Ascending aorta (tissue), 2 donors: ENCODE measurements at places on chromosomes 11 and 22. TPM values are rescaled to one million over a fixed set of nuclear protein-coding genes. Genes with fewer than 3 reads are reported as not detected.

- no peak for DNase-seq
Observed at GRCh38 chr11:126331286-126331685, 24.2 kb upstream of the ST3GAL4 start.

Gene MRGPRX3
- total RNA-seq: not detected

- no peak for DNase-seq
Observed at GRCh38 chr11:5362017-5362625, 10.8 kb downstream of the OR51B6 start.

DNA sequence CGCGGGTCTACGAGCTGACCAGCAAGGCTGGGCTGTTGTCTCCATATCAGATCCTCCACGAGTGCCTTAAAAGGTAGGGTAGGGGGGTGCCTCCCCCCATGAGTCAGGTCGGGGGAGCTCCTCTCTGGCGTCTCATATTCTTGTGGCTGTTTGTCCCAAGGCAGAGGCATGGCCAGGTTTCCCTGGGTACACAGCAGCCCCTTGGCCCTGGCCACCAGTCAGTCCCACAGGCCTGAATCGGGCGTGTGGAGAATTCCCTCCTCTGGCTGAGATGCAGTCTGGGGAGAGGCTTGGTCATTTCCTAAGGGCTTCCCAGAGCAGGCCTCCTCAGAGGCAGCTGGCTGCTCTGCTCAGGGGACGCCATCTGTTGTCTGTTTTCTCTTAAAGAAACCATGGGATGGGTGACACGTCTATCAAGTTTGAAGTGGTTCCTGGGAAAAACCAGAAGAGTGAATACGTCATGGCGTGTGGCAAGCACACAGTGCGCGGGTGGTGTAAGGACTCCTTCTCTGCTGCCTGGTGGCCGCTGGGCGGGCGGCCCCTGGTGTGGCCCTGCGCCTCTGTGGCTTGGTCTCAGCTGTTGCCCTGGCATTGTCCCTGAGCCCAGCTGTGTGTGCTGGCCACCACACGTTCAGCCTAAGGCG is 9.6 kb upstream of the RANBP1 start:
- DNase-seq: no peak

DNA sequence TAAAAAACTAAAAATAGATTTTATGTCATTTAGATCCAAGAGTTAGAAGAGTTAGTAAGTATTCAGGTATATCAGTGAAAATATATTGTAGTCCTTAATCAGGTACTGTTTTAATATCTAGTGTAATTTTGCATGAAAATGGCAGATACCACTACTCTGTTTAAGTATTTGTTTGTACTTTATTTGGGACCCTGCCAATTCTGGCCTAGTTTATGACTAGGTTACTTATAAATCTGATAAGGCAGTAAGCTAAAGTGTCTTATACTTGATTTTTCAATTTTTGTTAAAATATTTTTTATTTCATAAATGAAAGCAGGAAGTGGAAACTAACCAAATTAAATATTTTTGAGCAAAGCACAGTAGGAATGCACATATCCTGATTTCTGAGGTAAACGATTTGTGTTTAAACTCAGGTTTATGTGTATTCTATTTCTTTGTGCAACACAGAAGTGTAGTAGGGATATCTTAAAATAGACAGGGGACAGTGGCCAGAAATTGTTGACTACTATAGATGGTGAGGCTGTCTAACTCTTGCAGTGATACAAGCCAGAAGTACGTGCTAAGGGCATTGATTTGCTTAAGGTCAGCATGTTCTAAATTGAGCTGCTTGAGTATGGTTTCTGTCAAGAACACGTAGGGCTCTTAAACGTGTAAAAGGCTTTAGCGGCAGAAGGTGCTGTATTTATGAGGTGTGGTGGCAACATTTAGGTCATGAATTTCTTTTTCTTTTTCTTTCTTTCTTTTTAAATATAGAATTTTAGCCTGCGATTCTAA is 34.0 kb downstream of the HIPK3 start:
- DNase-seq: no peak

Gene CBLIF
- 2.6 TPM for total RNA-seq

GRCh38 chr22:19244600-19245352 is 46.7 kb downstream of the CLTCL1 start:
- no peak for DNase-seq

Gene TRIM66
- 3.9 TPM for total RNA-seq

Gene CENPM
- total RNA-seq: not detected

Gene FOLR2
- total RNA-seq: 34.5 TPM

- no peak for DNase-seq
Observed at GRCh38 chr22:36867695-36868094, 6.9 kb downstream of the NCF4 start.

Gene OR52I1
- total RNA-seq: not detected

Gene OR52E8
- total RNA-seq: not detected

GRCh38 chr11:67022961-67023956 is at the start of gene SYT12:
SYT12 (plus strand) TSS chr11:67023134; CDS start chr11:67030145, 7,011 bp downstream.
- no peak for DNase-seq

GRCh38 chr22:34842630-34843029 is 223.3 kb upstream of the ISX start:
- DNase-seq: no peak

- DNase-seq: no peak
Observed at GRCh38 chr11:111324277-111324720, 26.0 kb downstream of the POU2AF3 start.

DNA sequence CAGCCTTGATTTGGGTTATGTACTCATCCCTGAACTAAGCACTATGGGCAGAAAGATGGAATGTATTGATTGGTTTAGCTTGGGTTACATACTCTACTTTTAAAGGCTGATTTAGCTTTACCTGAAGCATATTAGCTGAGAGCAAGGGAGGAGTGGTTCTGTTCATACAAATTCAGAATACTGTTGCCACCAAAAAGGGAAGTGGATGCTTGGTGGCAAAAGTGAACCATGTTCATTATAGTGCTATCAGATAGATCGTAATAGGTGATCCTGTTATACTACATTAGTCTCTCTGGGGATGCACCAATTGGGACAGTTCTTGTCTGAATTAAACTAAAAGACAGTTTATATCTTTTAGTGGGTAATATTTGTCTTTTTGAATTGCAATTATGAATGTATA is 44.5 kb upstream of the RRM1 start:
- no peak for DNase-seq

GRCh38 chr11:101807531-101807930 is 107.3 kb upstream of the CEP126 start:
- DNase-seq: no peak

- DNase-seq: no peak
Observed at GRCh38 chr11:130122141-130122575, 37.4 kb upstream of the ST14 start.

DNA sequence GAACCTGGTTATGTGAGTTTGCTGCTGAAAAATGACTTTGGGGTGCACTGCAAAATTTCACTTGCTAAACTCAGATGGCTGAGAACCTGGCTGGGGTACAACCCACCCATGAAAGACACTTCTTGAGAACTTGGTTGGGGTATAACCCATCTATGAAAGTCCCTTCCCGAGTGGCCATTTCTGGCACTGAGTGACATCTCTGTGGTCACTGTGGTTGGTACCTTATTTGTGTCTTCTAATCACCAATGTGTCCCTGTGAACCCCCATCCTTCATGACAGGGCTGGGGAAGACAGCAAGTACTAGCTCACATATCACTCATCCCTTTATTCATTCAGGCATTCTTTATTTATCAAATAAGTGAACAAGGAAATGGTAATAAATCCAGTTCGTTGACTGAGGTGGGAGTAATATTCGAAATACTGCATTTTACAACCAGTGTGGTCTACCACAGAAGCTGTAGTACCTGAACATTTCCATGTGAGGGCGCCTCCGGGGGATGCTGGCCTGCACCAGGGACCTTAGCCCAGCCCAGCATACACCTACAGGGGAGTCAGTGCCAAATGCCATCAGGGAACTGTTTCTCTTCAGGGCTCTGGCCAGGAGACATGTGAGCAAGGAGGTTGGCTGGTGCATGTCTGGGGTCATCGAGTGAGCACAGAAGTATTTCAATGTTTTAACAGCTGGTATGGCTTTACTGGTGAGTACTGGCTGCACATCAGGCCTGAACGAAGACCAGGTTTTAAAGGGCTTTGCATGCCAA is 122.1 kb downstream of the CSNK2A3 start:
- DNase-seq: no peak

GRCh38 chr11:125586623-125587022 is 6.0 kb upstream of the STT3A start:
- no peak for DNase-seq

Gene OMP
- total RNA-seq: not detected

GRCh38 chr11:23423656-23424055 is 563.4 kb upstream of the CCDC179 start:
- DNase-seq: no peak

- DNase-seq: no peak
Observed at GRCh38 chr11:117572129-117572528, 224.9 kb downstream of the DSCAML1 start.

DNA sequence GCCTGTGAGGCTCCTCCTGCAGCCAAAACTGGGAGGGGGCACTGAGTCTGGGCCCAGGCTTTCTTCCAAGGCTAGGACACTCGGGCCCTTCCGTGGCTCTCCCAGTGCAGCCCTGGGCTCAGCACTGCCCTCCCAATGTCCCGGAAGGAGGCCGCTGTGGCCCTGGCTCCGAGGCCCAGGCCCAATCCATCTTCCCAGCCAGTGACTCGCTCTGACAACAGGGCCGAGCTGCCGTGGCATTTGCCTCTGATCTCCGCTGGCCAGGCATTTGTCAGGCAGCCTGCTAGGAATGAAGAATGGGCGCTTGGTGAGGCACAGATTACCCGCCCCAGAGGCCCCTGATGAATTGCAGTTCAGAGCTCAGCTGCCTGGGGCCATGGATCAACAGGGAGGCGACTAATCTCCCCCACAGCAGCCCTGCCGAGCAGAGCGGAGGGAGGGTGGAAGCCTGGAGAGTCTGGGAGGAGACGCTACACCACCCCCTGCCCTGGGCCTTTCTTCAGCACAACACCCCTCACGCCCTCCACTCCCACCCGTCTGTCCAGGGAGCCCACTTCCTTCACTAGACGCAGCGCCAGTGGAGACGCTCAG is 8.3 kb downstream of the FXYD2 start:
- DNase-seq: no peak

Gene RNASEH2C
- total RNA-seq: 155 TPM

DNA sequence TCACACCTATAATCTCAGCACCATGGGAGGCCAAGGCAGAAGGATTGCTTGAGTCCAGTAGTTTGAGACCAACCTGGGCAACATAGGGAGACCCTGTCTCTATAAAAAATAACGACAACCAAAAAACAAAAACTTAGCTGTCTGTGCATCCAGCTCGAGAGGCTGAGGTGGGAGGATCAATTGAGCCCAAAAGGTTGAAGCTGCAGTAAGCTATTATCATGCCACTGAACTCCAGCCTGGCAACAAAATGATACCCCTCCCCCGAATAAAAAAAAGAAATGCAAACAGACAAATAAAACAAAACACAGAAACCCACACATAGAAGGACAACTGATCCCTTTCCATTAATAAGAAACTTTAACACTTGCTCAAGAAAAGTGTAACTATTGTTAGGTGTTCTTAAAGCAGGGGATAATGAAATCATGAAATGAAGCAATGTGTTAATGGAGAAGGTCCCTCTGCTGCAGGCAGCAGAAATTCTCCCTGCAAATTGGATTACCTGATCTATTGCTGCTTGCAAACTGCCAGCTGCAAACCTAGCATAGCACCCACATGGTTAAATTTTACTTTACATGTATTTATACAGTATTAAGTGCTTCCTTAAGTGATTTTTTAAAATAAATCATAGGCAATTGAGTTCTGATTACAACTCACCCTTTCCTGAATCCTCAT is 226.3 kb downstream of the SBF2 start:
- no peak for DNase-seq

Gene KRTAP5-8
- total RNA-seq: not detected

Gene OR2D2
- total RNA-seq: not detected

Gene HDHD5
- 55.8 TPM for total RNA-seq

- DNase-seq: no peak
Observed at GRCh38 chr22:25364281-25364680, 144.8 kb downstream of the CRYBB2 start.

DNA sequence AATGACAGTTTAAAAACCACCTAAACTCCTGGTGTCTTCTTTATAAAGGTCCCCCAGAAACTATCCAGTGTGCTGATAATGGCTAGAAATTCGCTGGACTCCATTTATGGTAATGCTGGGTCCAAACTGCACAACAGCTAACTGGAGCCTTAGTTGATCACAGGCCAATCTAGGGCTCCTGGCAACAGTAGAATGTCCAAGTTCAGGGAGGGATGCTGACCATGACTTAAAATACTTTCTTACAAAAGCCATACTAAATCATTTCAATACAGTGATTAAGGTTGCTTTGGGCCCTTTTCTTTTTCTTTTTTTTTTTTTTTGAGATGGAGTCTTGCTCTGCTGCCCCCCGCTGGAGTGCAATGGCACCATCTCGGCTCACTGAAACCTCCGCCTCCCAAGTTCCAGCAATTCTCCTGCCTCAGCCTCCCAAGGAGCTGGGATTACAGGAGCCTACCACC is 14.5 kb upstream of the GAB2 start:
- DNase-seq: no peak

GRCh38 chr11:34180040-34180813 is 74.8 kb downstream of the NAT10 start:
- DNase-seq: no peak

- no peak for DNase-seq
Observed at GRCh38 chr11:120431633-120432032, 79.9 kb upstream of the GRIK4 start.

GRCh38 chr11:108559904-108560303 is 33.7 kb downstream of the EXPH5 start:
- no peak for DNase-seq

DNA sequence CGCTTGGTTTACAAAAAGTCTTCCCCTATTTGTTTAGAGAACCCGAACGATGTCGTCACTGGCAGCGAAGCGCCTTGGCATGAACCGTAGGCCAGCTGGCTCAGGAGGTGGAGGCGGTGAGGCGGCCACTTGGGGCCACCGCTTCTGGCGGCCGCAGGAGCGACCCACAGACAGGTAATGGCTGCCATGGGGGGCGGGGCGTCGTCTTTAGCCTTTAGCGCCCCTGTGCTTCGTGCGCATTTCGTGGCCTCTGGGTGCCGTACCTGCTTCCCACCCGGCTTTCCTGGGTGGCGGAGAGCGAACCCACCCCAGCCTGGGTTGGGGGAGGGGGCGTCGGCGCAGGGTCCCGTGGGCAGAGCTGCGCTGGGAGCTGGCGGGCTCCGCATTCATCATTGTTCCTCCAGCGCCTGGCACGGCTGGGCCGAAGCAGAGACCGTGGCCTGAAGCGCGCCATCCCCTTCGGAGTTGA is 469 bp upstream of the OSBP2 start:
- DNase-seq: peak; percentile 67

Gene FGF3
- not detected for total RNA-seq

- DNase-seq: no peak
Observed at GRCh38 chr11:803770-804598, 1.0 kb downstream of the PIDD1 start.

GRCh38 chr11:116168459-116168787 is 604.4 kb downstream of the BUD13 start:
- no peak for DNase-seq

- no peak for DNase-seq
Observed at GRCh38 chr22:42964994-42965699, 49.8 kb downstream of the PACSIN2 start.
